ENCODE measurements at places on chromosomes 3 and 15.

DNA sequence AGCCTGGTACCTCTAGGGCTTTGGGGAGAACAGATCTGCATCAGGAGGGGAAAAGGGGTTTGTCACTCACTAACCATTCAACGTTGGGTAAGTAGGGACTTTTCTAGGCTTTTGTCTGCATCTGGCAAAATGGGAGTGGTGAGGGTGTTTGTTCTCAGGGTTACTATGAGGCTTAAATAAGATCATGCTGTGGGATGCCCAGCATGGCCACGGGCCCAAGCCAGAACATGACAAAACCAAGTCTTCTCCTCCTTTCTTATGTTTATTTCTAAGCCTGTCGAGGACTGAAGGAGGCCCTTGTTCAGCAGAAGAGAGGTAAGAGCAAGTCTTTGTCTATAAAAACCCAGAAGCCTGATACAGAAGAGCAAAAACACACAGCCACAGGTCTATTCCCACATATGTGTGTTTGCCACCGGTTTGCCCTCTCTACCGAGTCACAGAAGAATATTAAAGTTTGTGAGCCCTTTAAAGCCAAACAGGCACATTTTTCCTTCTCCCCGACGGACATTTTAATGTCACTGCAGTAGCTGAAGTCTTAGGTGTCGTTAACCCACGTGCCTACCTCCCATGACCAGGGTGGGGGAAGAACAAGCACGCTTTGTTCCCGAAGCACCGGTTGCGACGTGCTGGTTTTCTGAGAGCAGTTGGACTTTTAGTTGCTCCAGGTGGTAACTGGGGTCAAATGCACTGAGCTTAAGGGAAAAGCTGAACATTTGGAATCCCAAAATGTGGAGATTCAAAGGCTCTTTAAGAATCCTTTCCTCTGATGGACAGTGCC, 72.1 kb downstream of the NOX5 start:
- no peak for DNase-seq

DNA sequence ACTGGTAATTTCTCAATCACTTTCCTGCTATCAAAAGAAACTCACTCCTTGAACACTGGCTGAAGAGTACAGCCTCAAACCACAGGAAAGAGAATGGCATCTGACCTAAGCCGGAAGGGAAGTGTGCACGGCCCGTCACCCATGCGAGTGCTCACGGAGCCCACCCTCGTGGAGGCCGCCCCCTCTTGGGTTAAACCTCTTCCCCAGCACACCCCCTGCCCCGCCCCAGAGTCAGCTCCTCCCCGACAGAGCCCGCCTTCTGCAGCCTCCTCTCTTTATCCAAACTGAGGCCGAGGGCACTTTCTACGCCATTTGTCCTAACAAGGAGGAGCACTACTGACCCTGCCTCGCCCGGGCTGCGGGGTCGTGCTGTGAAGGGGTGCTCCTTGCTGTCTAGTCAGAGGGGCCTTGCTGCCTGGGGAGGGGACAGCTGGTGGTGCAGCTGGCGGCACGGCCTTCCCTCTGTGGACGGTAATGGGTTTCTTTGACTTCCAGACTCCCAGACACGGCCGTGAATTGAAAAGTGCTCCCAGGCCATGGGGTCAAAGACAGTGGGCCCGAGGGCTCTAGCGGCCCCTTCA, 137.7 kb downstream of the NSMCE3 start:
- DNase-seq, result no peak

- DNase-seq, result no peak
Observed at GRCh38 chr3:31876331-31876730, 104.7 kb downstream of the OSBPL10 start.

DNA sequence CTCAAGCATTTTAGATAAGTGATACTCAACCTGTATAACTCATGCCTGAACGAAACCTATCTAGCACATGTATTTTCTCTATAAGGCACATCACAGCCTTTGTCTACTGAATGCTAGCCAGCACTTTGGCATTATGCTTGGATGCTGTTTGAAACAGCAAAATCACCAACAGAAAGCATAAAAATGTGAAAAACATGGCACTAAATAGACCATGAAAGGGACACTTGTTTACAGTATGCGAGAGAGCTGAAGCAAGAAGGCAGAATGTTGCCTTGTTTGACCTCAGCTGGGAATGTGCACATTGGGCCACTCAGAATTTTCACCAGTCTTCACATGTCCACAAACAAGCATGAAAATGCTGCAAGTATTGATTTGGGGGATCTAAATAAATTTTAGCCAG, 59.5 kb downstream of the MINDY2 start:
- DNase-seq, result no peak

- no peak for DNase-seq
Observed at GRCh38 chr15:44883199-44883877, 73.1 kb upstream of the TERB2 start.

- no peak for DNase-seq
Observed at GRCh38 chr3:88180398-88180999, 30.7 kb downstream of the C3orf38 start.

- DNase-seq, result no peak
Observed at GRCh38 chr15:64851503-64851840, 9.8 kb downstream of the PLEKHO2 start.

GRCh38 chr3:156551746-156552145, 3.2 kb downstream of the SSR3 start:
- no peak for DNase-seq

- no peak for DNase-seq
Observed at GRCh38 chr3:5017925-5018531, 38.8 kb downstream of the BHLHE40 start.

DNA sequence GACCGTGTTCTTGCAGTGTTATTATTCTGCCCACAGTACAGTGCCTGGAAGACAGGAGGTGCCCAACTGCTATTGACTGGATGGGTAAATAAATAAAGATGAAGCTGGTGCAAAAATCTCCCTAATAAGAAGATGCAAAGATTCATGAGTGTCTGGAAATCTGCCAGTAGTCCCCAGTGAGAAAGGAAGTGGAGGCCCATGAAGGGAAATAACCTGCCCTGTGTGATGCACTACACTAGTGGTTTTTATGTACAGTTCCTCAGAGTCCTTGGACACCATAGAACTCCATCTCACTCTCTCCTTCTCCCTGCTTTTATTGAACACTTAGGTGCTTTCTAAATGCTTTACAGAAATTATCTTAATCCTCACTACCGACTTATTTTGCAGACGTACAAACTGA, 8.3 kb upstream of the SUCLG2 start:
- no peak for DNase-seq

DNA sequence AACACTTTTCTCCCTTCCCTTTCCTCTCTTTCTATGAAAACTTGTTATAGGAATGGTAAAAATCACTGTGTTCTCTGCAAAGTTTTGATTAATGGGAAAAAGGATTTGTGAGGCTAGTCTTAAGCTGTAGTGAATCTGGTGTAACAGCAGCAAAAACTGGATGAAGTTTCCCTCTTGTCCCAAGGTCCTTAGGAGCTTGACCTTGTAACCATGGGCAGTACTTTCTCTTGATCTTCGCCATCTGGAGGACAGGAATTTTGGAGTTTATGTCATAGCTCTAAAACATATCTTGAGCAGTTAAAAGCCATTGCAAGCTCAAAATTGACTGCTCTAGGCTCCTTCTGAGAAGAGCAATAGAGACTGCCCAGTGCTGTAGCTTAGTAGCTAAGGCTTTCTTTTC, 56.5 kb upstream of the GPD1L start:
- DNase-seq, result no peak

DNA sequence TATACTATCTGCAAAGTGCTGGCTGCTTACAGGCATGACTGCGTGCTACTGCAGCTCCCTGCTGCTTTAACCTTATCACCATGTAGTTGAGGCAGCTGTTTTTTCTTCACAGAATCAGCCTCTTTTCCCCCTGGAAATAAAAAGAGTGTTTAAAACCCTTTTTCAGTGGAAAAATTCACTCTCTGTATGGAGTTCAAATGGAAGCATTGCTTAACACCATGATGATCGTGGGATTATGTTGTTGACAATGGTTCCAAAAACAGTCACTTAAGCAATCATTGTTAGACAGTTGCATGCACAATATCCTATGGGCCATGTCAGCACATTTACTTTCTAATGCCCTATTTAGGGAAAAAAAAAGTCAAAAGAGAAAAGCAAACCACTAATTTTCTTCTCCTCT, 536.4 kb downstream of the UNC13C start:
- no peak for DNase-seq

- no peak for DNase-seq
Observed at GRCh38 chr3:146903927-146904326, 298.8 kb upstream of the PLSCR5 start.

DNA sequence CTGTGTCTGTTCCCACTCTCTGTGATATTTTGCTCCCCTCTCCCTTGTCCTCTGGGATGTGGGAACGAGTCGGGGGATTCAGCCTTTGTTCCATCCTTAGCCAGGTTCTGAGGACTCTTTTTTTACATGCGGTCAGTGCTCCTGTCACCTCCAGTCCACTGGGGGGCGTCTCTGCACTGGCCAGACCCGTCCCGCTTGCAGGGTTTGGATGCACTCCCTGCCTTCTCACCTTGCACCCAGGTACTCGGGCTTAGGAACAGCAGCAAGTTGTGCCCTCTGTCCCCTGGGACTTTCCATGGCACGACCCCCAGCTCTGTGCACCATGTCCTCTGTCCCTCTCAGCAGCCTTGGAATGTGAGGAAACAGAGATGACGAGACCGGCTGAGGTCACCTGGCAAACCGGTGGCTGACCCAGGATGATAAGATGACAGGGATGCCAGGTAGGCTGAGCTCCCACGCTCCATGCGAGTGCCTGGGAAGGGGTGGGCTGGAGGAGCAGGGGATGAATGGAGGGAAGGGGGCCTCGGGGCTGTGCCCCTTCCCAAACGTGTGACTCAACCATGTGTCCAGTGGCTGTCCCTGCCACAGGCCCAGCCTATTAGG, 27.3 kb upstream of the FGD5 start:
- peak; percentile 71 for DNase-seq

DNA sequence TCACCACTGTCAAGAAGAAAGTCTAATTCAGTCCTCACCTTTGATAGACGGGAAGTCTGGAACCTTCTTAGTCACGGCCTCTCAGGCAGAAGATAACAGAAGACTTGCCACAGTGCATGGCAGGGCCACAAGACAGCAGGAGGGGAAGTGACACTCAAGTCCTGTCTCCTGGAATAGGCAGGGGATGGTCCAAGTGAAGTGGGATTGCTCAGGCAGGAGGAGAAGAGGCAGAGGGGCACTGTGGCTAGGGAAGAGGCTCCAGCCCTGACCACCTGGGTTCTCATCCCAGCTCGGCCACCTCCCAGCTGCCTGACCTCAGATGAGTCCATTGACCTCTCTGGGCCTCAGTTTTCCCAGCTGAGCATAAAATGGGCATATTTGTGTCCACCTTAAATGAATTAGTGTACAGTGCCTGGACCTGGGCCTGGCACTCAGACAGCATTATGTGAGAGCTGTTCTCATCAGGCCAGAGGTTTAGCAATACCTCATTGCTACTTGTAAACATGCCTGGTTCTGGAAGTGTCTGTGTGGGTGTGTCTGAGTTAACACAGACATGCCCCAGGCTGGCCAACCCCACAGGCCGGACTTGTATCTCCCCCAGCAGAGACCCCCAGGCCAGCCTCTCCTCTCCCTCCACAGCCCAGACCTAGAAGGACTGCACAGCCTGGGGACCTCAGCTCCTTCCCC, 11.5 kb upstream of the PCSK6 start:
- DNase-seq, result no peak

GRCh38 chr3:20073683-20074082, 33.4 kb downstream of the KAT2B start:
- DNase-seq, result no peak

DNA sequence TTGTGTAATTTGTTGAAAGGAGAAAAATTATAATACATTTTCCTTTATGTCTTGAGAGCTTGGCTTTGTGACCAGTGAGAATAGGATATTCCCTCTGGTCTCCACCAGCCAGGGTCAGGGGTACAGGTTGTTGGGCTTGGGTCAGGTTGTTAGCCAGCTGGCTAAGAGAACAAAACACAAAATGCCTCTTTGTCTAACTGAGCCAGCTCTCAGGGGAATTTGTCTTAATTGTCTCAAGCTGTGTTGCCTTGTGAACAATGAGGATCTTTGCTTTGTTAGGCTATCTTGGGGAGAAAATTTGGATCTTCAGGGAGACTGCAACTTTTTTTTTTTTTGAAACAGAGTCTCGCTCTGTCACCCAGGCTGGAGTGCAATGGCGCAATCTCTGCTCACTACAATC, 17.7 kb upstream of the GK5 start:
- DNase-seq, result no peak

GRCh38 chr3:177300039-177300833, 103.0 kb upstream of the TBL1XR1 start:
- DNase-seq, result no peak

DNA sequence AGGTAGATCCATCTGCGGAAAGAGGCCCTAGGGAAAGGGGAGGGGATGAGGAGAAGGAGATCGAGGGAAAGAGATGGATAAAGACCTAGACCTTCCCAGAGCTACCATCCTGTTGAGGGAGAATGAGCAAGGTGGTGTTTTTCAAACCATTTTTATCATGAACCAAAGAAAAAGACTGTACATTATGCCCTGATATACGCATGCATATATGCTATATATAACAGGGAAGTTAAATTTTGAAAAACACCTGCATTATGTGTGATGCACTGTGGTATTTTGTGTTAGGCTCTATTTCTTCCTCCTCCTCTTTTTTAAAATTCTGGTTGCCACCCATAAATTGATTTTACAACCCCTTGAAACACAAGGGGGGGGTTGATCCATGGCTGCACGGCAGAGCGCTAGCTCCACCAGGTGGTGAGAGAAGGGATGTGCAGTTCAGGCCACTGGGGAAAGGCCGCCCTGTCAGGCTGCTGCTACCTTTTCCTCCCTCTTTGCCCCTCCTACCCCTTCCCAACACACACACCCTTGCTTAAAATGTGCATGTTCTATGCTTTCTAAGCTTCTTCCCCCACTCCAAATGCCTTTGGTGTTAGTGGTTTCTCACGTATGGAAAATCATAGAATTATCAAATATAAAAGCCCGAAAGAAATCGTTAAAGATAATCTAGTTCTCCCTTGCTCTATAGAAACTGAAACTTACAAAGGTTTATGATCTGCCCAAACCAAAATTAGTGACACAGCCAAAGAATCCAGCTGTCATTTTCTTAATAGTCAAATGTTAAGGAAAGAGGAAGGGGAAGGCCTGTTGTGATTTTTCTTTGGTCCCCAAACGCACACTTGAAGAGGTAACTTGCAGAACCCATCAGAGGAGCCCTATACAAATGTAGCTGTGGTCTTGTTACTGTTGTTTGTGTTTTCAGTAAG, 262.0 kb upstream of the UMPS start:
- peak; percentile 52 for DNase-seq

DNA sequence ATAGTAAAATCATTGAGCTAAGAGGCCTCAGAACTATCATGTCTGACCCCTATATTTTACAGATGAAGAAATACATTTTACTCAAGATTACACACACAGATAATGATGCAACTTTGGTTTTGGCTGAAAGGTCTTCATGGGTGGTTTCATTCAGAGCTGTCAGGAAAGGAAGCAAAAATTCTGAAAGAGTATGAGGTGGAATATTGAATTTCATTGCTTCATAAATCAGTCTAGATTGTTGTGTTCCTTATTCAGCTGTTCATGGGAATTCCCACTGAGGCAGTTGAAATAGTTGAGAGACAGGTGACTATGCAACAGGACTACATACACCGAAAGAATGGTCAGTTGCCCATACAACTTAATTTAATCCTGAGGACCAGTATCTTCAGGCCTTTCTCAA, 39.4 kb downstream of the CD200 start:
- no peak for DNase-seq

All from stimulated activated CD8-positive, alpha-beta memory T cell treated with anti-CD3 and anti-CD28 coated beads, Interleukin-4, amount 100 ng/mL, for 48 hours (primary cell).